ENCODE measurements at places on chromosomes 13 and 19.

DNA sequence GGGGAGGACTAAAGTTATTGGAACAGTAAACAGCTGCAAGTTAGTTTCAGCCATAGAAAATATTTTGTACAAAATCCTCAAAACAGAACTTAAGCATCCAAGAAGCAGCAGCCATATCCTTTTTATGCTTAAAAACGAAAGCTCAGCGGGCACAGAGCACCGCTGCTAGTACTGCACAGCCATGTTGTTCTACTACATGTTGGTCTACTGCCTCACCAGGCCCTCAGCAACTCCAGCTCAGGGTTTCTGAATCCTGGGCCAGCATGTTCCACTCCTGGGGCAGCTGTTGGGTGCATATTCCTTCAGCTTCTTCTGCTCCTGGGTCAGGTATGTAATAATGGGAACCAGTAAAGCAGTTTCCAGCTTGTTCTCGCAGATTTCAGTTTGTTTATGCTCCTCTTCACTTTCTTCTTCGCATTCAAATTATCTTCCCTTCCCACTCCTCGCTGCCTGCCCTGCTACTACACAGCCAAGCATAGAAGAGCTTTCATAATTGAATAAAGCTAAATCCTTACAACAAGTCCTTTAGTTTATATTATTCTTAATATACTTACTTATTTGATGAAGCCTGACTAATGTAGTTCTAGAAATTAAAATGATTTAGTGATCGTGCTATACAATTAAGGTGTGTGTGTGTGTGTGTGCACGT, 820.5 kb upstream of the ATXN8OS start:
- no peak for DNase-seq

GRCh38 chr13:47039106-47039505, 142.3 kb upstream of the HTR2A start:
- no peak for DNase-seq

DNA sequence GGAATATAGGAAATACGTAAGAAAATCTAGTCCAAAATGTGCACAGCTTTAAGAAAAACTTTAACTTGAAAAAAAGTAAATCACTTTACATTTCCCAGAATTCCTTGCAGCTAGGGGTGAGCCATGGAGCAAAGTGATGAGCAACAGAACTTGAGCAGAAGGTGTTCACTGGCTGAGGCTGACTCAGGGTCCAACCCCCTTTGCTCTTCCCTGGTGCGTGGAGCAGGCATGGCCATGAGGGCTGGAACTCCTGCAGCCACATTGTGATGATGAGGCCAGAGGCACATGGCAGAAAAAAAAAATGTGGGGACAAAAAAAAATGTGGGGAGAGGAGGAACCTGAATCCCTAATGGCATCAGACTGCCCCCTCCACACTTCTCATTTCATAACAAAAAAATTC, 9.9 kb upstream of the PLA2G4C start:
- DNase-seq = no peak

DNA sequence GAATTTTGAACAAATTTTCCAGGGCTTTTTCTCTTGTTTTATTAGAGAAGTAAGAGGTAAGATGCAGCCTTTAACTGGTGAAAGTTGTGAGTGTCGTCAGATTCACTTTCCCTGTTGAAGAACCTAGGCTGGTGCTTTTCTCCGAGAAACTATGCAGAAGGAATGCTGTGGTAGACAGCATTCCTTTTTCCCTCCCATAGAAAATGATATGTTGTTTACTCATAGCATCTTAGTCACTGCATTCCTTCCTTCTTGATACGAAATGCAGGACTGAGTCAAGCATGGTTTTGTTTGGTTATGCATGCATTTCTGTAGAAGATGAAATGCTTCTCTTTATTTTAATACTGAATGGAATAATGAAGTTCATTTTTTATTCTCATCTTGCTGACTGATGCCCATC, 3.4 kb downstream of the ITGBL1 start:
- DNase-seq = no peak

GRCh38 chr13:79258489-79258888, 147.6 kb downstream of the RBM26 start:
- DNase-seq = no peak

DNA sequence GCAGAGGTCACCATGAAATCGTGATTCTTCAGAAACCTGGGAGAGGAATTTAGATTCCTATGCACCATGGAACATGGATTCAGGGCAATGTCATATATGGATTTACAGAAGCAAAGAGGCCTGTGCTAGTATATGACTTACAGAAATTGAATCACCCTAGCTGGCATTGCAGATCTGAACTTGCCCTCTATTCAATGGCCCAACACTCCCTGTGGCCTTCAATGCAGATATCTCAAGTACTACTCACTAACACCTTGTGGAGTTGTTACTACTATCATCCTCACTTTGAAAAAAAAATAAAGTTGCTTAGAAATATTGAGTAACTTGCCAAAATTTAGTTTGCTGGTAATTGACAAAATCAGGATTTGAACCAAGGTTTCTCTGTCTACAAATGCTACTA, 305.4 kb upstream of the SLITRK1 start:
- DNase-seq = no peak

- no peak for DNase-seq
These were observed 7.7 kb upstream of the SLC25A15 start for GRCh38 chr13:40781717-40782116.

DNA sequence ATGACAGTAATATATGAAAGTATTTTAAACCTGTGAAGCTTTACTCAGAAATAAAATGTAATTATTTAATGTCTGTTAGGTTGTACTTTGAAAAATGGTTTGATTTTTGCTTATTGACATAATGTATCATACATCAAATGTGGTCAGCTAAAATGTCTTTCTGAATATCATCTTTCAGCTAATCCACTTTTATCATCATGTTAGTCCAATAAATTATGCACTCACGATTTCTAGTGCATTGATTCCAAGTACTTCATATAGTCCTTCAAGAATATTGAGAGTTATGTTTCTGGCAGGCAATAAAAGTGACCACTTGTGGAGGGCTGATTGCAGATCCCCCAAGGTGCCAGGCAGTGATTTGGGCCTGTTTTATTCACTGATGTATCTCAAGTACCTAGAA, 1204.1 kb downstream of the OLFM4 start:
- DNase-seq = no peak

DNA sequence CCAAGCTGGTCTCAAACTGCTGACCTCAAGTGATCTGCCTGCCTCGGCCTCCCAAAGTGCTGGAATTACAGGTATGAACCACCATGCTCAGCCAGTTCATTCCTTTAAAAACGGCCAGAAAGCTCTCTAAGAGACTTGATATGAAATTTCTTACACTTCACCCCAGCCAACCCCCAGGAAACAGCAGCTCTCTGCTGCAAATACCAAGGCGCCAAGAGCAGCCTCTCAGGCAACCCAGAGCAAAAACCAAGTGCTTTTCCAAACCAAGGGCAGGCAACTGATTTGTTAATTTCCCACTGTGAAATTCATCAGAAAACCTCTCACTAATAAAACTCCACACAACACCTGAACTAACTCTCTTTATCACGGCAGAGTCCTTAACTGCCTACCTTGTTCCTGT, 44.9 kb downstream of the LATS2 start:
- no peak for DNase-seq

DNA sequence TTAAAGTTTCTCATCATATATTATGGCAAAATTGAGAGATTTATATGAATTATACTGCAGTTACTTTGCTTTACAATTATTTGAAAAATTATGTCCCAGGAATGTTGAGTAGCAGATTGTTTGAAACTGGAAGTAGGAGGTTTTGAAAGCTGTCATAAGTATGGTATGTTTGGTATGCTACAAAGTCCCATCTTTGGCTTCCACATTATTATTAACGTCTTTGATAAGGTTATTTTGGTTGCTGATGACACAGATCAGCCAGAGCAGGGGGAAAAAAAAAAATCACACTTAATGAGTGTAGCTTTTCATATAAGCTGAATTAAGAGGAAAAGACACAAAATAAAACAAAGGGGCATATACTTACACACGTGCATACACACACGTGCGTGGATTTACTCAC, 130.1 kb downstream of the SLITRK1 start:
- DNase-seq = no peak

GRCh38 chr19:38387550-38388348, at the start of gene GGN:
Gene GGN (minus strand): TSS chr19:38388034. CDS start chr19:38387261, 773 bp downstream.
- peak; percentile 87 for DNase-seq

DNA sequence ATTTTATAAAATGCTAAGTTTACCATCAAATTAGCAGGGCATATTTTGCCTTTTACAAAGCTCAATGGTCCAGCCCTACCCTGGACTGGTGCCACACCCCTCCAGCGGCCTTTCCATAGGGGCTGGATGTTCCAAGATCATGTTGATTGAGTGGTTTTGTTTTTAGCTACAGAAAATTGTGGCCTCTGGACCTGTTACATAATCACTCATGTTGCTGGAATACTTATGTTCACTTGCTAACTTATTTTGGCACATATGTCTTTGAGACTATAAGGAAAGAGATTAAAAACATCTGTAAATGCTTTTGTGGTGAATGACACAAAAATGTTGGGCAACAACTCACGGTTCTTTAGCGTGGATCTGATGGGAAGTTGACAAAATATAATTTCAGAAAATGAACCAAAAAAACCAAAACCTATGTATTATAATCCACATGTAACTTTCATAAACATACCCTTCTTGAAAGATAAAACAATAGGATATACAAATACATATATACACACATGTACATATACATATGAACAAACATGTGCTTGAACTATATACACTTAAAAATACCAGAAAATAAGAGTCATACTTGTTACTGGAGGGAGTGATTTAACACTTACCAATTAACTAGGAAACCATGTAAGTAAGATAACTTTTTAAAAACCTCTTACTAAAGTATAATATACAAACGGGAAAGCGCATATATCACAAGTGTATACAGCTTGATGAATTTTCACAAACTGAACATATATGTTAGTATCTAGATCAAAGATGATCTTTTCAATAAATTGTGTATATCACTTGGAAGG, 46.6 kb upstream of the SLC15A1 start:
- DNase-seq = no peak

- no peak for DNase-seq
These were observed 9.0 kb upstream of the PRR19 start for GRCh38 chr19:42292963-42293362.

- no peak for DNase-seq
These were observed 27.1 kb downstream of the RNASEH2B start for GRCh38 chr13:50936679-50937078.

GRCh38 chr19:3019211-3019854, 9.7 kb downstream of the TLE2 start:
- DNase-seq = no peak

- no peak for DNase-seq
These were observed 129.9 kb downstream of the GPC6 start for GRCh38 chr13:93356469-93356868.

GRCh38 chr19:13133241-13133870, 15.3 kb downstream of the NACC1 start:
- DNase-seq = no peak

DNA sequence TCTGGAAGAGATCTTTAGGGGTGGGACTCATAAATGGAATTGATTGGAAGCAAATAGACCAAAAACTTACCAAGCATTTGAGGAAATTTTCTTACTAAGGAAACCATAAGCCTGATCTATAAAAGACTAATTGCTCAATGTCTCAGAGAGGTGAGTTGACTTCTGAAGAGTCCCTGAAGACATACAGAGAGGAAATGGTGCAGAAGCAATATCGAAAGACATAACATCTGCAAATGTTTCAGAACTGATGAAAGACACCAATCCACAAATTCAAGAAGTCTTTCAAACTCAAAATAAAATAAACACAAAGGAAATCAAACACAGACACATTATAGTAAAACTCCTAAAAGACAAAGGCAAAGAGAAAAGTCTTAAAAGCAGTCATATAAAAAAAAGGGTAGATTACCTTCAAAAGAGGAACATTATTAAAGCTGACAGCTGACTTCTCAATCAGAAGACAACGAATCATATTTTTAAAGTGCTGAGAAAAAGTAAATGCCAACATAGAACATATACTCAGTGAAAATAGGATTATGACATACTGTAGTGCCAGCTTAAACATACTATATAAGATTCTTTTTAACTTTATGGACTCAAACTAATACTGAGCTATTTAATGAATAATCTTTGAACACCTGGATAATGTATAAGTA, 45.4 kb upstream of the CALM3 start:
- no peak for DNase-seq

GRCh38 chr19:56980906-56981305, 138.9 kb upstream of the USP29 start:
- DNase-seq = no peak

- no peak for DNase-seq
These were observed 16.3 kb downstream of the ZNF558 start for GRCh38 chr19:8815780-8816179.

DNA sequence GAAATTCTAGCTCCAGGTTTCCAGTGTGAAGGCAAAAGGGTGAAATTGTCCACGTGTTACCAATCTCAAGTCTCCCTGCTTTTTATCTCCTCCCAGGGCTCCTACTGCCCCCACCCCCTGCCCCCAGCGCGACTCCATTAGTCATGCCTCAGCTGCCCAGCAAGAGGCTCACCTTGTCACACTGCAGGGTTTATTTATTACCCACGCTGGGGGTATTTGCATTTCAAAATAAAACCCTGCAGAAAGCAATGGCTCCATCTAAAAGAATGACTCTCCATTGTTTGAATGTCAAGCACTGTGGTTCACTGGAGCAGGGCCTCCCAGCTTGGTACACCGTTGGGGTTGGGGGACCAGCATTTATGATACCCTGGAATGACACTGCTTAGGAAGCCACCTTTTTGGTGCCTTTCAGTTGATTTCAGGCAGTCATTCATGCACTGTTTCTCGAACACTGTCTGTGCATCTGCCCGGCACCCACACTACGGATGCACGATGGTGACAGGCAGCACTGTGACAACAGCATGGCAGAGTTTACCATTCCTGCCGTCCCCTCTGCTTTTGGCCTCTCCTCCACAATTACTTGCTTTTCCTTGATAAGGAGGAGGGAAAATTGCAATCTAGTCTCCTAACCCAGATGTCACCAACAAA, 9.9 kb upstream of the POP4 start:
- no peak for DNase-seq

- DNase-seq = no peak
These were observed 16.2 kb downstream of the SOX21 start for GRCh38 chr13:94696171-94696570.

DNA sequence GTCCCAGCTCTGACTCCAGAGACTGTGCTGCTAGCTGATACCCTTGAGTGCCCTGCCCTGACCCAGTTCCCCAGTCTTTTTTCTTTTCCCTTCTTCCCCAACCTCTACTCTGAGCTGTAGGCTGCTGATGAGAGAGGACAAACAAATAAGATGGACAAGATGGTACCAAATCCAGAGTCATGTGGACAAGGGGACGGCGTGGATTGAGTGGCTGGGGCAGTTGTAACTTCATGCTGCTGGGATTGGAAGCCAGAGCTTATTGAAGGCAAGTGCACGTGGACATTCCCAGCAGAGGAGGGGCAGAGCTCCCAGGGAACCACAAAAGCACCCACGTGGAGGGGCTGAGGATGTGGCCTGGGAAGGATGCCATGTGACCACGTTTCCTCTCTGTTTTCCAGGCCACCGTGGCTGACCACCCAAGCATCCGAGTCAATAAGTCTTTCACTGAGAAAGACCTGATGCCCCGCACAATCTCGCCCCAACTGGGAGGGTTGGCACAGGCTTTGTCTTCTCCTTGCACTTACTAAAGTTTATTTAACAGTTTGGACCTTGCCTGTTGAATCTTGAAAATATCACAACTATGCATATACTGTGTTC, 323.3 kb upstream of the ZNF507 start:
- DNase-seq = no peak

All from endothelial cell (in vitro differentiated cells).